ENCODE measurements at places on chromosomes 13 and 19. TPM values are rescaled to one million over a fixed set of nuclear protein-coding genes. Genes with fewer than 3 reads are reported as not detected.

DNA sequence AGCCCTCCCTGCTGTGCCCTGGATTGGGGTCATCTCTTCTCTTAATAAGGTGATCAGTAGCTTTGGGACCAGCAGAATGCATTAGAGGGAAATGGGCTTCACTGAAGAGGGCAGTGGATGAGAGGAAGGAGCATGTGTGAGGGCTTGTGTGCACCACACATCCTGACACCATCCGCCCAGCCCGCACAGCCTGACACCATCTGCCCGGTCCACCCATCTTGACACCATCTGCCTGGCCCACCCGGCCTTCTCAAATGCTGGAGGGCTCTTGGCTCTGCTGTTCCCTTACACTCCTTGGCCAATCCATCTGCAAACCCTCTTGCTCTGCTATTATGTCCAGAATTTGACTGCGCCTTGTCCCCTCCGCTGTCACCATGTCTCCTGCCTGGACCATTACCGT is 41.8 kb downstream of the BICRA start:
- no peak for DNase-seq

- no peak for DNase-seq
Measured at GRCh38 chr19:43476606-43477005, 11.2 kb upstream of the LYPD3 start.

DNA sequence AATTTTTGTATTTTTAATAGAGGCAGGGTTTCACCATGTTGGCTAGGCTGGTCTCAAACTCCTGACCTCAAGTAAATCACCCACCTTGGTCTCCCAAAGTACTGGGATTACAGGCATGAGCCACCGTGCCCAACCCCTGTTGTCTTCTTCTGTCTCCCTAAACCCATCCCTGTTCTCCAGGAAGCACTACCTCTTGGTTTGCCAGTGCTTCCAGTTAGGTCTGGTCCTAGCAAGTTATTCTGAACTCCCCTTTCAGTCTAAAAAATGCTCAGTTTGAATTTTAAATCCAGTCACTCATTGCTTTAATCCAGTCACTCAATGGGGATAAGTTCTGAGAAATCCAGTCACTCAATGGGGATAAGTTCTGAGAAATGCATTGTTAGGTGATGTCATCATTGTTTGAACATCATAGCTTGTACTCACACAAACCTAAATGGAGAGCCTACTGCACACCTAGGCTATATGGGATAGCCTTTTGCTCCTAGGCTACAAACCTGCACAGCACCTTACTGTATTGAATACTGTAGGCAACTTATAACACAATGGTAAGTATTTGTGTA is 8.0 kb upstream of the ATP4A start:
- no peak for DNase-seq

GRCh38 chr19:9917321-9917720 is 19.0 kb downstream of the OLFM2 start:
- peak; percentile 76 for DNase-seq

DNA sequence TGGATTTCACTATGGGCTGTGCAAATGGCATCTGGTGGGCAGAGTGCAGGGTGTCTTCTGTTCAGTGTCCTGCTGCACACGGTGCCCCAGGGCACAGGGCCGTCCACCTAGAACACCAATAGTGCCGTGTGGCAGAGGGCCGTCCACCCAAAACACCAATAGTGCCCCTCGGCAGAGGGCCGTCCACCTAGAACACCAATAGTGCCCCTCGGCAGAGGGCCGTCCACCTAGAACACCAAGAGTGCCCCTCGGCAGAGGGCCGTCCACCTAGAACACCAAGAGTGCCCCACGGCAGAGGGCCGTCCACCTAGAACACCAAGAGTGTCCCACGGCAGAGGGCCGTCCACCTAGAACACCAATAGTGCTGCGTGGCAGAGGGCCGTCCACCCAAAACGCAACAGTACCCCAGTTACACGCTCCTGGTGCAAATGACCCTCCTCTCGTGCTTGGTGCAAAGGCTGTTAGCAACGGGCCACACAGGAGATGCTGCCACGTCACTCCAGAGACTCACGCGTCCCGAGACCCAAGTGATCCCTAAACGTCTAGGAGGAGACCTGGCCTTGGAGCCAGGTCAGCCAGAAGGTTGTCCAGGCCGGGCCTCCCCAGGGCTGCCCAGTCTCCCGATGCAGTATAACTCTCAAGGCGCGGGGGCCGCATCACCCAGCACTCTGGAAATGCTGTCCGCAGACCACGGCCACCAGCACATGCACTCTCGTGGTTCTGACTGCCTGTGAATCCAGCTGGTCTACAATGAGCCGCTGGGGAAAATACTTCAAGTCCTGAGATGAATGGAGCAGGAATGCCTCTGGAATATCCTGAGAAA is 51.5 kb downstream of the RASA3 start:
- no peak for DNase-seq

DNA sequence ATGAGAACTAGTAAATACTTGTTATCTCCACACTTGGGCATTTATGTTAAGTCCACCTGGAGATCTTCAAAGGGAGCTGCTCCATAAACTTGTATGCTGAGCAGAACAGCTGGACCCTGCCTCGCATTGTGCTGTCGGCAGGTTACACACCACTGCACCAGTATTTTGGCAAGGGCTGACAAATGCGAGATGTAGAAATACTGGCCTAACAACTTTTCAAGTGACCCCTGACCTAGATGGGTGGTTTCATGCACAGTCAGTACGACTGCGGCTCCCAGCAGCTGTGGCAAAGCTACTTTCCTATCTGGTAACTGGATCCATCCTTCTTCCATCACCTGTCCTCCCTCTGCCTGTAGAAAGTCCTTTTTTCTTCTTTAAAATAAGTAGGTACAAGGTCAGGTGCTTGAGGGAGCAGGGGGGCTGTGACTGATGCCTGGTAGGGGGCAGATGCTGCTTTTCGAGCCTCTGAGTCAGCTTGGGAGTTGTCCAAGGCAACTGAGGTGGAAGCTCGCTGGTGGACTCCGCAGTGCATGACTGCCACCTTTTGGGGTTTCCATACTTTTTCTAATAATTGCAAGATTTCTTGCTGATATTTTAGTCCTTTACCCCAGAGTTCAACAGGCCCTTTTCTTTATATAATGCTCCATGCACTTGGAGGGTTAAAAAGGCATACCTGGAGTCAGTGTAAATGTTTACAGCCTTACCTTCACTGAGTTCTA is 86.8 kb downstream of the SLC25A15 start:
- DNase-seq, result no peak

- DNase-seq, result no peak
Measured at GRCh38 chr13:108360139-108360538, 90.6 kb downstream of the TNFSF13B start.

GRCh38 chr13:80945328-80945727 is 604.4 kb upstream of the SPRY2 start:
- peak; percentile 69 for DNase-seq

- peak; percentile 56 for DNase-seq
Measured at GRCh38 chr13:62626771-62627170, 1211.1 kb upstream of the PCDH20 start.

DNA sequence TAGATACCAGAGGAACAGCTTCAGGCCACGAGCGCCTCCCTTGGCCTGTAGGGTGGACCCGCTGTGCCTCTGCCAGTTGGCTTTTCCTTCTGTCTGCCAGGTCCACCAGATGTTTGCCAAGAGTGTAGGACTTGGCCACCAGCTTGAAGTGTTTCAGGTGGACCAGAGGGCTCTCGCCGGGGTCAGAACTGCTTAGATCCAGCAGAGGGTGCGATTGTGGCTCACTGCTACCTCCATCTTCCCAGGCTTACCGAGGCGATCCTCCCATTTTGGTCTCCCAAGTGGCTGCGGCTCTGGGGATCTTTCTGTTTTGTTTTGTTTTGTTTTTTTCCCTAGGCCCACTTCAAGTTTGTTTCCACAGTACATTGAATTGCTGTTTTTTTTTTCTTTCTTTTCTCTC is 23.0 kb upstream of the ZNF730 start:
- DNase-seq, result peak; percentile 47

GRCh38 chr13:94344126-94344818 is 135.2 kb downstream of the DCT start:
- no peak for DNase-seq

GRCh38 chr19:3968556-3969434 is 2.1 kb downstream of the DAPK3 start:
- peak; percentile 99 for DNase-seq

- DNase-seq, result no peak
Measured at GRCh38 chr13:112141643-112142400, 74.9 kb downstream of the SOX1 start.

DNA sequence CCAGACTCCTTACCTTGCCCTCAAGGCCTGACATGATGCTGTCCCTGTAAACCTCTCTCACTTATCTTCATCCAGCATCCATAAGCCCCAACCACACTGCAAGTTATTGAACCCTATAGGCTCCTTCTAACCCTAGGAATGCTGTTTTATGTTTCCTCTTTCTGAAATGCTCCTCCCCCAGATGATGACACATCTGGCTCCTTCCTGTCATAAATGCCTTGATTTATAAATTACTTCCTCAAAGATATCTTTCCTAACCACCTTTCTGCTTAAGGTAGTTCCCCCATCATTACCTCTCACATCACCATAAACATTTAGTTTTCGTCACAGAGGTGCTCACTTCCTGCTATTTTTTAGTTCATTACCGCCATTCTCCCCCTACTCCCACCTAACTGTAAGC is 12.3 kb downstream of the RUBCNL start:
- no peak for DNase-seq

DNA sequence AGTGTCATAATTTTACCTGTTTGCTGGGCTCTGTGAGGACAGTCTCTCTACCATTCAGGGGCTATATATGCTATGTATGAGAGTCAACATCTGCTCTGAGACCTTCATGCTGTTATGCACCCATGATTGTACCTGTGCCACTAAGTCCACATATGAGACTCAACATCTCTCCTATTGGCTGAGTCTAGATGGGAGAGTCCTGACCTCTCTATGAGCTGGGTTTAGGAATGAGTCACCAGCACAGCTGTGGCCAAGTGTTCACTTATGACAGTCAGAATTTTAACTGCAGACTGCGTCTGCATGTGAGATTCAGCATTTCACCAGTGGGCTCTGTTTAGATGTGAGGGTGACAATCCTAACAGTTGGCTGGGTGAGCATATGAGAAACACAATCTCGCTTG is 49.5 kb downstream of the ZNF729 start:
- DNase-seq, result no peak

DNA sequence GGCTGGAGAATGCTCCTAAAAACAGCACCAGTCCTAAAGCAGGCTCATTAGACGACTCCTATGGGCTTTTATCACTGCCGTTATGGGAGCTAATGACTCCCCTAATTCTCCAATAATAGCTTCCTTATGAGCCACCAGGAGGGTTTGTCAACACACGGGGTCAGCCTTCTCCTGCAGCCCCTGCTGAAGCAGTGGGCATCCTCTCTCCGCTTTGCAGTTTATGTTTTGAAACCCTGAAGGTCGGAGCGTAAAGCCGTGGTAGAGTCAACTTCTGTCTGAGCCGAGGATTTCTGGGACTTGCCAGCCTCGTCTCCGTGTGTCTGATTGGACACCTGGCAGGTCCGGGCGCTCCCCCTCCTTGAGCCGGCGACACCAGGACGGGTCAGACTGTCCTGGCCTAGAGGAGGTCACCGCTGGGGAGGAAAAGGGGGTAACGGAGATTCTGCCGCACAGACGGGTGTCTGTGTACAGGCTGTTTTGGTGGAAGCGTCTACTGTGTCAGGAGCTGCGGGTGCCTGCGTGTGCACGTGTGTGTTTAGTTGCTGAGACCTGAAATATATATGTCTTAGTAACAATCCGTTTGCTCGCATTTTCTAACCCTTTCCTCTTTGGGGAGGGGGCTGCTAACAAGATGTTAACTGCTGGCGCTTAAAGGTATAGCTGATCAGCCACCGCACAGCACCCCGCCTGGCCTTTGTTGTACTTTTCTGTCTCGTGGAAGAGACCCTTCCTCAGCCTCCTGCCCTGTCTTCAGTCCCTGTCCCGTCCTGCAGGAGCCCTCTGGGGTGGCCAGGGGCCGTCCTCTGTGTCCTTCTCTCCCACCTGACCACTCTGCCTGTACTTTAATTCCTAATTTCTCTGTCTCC is 1.9 kb downstream of the KDM4B start:
- DNase-seq, result no peak

DNA sequence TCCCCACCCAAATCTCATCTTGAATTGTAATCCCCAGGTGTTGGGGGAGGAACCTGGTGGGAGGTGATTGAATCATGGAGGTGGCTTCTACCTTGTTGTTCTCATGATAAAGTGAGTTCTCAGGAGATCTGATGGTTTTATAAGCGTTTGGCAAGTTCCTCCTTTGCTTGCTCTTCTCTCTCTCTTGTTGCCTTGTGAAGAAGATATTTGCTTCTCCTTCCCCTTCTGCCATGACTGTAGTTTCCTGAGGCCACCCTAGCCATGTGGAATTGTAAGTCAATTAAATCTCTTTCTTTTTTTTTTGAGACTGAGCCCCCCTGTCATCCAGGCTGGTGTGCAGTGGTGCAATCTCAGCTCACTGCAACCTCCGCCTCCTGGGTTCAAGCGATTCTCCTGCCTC is 34.4 kb downstream of the VSTM1 start:
- DNase-seq, result no peak

GRCh38 chr19:35161434-35161743 is 6.9 kb downstream of the FXYD5 start:
- DNase-seq, result no peak

- DNase-seq, result peak; percentile 79
Measured at GRCh38 chr19:3599776-3600187, 6.9 kb downstream of the TBXA2R start.

- no peak for DNase-seq
Measured at GRCh38 chr19:21704320-21704719, 63.1 kb downstream of the ZNF100 start.

GRCh38 chr13:48400090-48400694 is 12.7 kb downstream of the LPAR6 start:
- DNase-seq, result no peak

Gene ATXN8OS
- total RNA-seq, result not detected

Gene SLITRK6
- not detected for total RNA-seq

Gene SHD
- 4.4 TPM for total RNA-seq

Gene ZNF808
- total RNA-seq, result 33.7 TPM

Gene TPRX1
- not detected for total RNA-seq

Gene HRC
- 1.8 TPM for total RNA-seq

Gene CYP2B6
- 2.3 TPM for total RNA-seq

Gene F2RL3
- not detected for total RNA-seq

Gene TPRX2
- total RNA-seq, result not detected
